ENCODE measurements at places on chromosomes 11 and 22.

GRCh38 chr11:79447038-79447786, 6.4 kb upstream of the TENM4 start:
- DNase-seq, result no peak

DNA sequence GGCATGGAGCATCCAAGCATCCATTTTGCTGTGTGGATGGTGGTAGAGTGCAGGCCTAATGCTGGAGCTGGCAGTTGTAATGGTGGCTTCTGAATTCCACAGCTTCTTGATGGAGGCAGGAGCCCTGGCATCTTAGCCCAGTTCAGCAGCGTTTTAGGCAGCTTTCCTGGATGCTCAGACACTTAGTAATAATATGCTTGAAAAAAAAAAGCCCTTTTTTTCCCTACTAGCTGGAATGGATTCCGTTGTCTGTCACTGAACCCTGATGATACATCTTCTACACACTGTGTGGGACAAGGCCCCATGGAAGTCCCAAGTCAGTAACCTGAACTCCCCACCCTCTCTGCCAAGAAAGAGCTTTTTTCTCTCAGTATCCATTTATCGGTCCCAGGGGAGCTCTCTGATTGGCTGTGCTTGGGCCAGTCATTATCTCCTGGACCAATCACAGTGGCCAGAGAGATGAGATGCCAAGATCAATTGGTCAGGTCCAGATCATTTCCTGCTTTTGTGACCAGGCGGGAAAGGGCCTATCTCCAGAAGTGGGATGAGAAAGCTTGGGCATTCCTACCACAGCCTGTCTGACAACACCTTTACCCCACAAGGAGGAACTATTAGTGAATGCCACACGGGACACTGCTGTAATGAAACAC, 34.2 kb downstream of the MCM5 start:
- DNase-seq, result no peak

GRCh38 chr11:34449013-34449412, 10.3 kb downstream of the CAT start:
- no peak for DNase-seq

DNA sequence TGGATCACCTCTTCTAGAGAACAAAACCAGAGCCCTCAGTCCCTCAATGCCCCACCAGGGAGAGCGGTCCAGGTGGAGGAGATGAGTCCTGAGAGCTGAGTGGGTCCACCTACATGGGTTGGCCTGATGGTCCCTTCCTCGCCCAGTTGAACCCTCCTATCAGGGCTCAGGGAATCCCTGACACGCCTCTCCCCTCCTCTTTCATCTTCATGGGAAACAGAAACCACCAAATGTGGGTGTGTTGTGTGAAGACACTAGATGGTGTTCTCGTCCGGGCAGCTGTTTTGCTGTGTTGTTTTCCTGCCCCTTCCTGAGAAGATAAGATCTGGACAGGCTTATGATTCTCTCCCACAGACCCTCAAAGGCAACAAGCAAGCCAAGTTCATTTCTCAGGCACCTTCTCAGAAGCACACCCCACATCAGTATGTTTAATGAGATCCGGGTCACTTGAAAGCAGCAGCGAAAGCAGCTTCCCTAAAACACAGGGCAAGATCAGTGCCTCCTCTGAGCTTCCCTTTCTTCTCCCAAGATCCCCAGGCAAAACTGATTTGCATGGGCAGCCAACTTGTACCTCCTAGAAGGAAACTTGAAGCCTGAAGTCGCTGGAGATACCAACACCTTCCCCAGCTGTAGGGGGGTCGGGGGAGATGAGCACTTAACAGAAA, 35.3 kb upstream of the POU2AF1 start:
- no peak for DNase-seq

DNA sequence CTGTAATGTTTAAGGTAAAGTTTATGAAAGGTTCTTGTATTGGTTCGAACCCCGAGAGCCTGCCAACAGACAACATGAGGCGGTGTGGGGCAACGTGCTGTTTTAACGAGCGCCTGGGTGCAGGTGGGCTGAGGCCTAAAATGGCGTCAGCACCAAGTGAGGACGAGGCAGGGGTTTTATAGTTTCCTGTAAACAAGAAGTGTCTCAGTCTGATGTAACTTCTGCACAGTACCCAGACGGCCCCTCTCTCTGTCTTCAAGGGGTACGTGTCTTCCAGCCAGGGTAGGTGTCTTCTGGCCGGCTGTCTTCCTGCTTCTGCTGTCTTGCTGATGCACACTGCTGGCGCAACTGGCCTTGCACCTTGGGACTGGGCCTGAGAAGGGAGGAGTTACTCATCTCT, 2.7 kb downstream of the PPFIBP2 start:
- no peak for DNase-seq

DNA sequence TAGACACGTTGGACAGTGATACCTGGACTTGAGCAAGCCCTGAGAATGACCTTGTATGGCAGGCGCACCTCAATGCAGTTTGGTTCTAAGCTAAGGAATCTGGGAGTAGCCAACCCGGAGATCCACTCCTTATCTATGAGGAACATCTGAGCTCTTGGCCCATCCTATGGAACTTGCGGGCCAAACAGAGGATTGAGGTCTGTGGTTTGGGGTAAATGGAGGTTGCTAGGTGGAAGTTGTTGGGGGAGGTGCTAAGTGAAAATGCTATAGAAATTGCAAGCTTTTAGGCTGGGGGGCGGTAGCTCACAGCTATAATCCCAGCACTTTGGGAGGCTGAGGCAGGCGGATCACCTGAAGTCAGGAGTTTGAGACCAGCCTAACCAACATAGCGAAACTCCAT, 8.9 kb downstream of the GDPD5 start:
- no peak for DNase-seq

GRCh38 chr11:19806251-19806650, 93.6 kb downstream of the NAV2 start:
- DNase-seq, result no peak

DNA sequence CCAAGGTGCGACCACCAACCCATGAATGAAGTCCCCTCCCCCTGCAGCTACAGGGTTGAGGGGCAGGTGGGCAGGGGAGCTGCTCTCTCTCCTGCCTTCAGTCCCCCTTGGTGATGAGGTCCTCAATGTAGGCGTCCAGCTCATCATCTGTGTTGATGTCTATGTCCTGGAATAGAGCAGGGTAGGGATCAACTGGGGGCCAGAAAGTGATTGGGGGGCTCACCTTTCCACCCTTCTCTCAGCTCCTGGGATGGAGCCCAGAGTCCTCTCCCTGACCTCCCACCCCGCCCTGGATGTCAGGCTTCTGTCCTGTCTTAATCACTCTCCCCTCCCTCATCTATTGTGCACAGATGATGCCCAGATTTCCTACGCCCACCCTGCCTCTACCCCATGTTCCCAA, 41.9 kb downstream of the MORC2 start:
- no peak for DNase-seq

GRCh38 chr11:12478743-12479142, 101.4 kb downstream of the PARVA start:
- no peak for DNase-seq

DNA sequence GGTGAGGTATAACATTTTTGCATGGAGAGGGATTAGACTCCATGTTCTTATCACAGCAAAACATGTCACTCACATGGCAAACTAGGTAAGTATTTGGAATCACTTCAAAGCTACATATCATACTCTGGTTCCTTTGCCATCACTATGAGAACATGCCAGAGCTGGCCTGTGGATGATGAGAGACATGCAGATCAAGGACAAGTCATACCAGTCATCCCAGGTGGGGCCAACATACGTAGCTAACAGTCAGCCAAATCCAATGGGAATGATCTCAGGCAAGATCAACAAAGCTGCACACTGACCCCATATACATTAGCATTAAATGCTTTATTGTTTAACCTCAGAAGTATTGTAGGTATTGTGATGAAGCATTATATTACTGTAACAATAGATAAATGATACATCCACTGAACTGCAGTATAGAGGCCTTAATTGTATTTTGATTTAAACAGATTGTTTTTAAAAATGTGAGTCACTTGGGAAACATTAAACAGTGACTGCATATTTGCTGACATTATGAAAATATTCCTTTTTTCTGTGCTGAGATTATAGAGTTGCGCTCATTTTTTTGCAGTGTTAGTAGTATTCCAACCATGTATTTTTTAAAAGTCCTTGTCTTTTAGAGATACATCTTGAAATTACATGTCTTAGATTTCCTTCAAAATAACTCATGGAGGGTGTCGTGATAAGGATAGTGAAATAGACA, 37.3 kb upstream of the ARL14EP start:
- DNase-seq, result no peak
